ENCODE measurements at places on chromosomes 2 and 18. TPM values are rescaled to one million over a fixed set of nuclear protein-coding genes. Genes with fewer than 3 reads are reported as not detected.

The PPP1R7 gene
- 27.2 TPM for total RNA-seq

The FEV gene
- not detected for total RNA-seq

The GRP gene
- total RNA-seq: 0.52 TPM

The PPP4R1 gene
- total RNA-seq: 104 TPM

The DAW1 gene
- not detected for total RNA-seq
